ENCODE measurements at places on chromosomes 3 and 15. TPM values are rescaled to one million over a fixed set of nuclear protein-coding genes. Genes with fewer than 3 reads are reported as not detected.

GRCh38 chr3:11195721-11196332, 41.5 kb downstream of the HRH1 start:
- DNase-seq = no peak

GRCh38 chr3:177977381-177978158, 558.7 kb upstream of the KCNMB2 start:
- DNase-seq = no peak

DNA sequence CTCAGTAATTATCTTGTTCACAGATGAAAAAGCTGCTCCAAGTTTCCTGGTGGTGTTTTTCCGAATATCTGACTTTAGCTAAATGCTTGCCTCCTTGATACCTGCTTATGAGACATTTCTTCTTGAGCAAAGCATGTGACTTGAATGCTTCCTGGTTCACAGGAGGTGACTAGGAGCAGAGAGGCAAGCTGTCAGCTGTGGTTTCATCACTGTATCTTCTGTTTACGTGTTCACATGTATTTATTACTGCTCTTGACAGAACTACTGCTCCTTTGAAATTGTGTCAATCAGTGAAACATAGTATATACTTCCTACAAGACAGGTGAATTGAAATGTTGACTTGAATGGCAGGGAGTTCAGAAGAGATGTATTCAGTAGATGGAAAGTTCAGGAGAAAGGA, 8.9 kb upstream of the SPPL2A start:
- no peak for DNase-seq

DNA sequence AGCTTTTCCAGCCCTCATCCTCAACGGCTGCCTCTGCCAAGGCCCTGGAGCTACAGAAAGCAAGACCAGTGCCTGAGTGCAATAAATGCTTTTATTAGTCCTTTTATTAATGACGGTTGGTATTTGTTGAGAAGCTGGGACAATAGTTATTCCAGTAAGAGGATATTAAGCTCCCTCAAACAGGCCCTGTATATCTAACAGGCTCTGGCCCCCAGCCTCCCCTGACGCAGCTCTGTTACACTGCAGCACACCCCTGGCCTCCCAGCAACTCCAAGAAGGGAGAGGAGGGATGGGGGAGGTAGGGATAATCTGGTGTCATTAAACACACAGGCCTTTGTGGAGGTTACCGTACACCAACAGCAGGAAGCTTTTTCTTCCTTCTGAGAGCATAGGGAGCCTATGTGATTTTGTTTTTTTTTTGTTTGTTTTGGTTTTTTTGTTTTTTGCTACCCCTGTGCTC, 30.8 kb upstream of the MAGEF1 start:
- DNase-seq = peak; percentile 12

Gene TNFAIP8L3
- total RNA-seq = 4.3 TPM

Gene HDAC11
- total RNA-seq = 21.7 TPM

DNA sequence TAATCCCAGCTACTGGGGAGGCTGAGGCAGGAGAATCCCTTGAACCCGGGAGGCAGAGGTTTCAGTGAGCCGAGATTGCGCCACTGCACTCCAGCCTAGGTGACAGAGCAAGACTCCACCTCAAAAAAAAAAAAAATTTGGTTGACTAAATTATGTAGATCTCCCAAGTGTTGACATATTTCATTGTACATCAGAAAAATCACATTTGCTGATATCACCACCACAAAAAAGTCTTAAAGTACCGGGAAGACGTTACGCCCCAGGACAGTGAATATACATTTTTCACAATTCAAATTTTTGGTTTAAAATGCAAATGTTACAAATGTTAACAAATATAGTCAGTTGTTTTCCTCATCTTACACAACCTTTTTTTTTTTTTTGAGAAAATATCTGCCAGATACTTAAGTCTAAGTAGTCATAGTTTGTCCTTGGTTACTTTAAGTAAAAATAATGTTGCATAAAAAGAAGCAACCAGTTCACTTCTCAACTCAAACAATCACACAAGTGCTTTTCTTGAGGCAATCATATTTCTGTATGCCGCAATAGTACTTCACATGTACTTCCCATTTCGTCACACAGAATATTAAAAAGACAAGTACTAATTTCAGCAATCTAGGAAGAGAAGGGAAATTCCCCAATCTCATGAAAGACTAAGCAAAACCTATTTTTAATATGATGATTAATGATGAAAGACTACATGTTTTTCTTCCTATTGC, 41.0 kb upstream of the TCF12 start:
- no peak for DNase-seq

DNA sequence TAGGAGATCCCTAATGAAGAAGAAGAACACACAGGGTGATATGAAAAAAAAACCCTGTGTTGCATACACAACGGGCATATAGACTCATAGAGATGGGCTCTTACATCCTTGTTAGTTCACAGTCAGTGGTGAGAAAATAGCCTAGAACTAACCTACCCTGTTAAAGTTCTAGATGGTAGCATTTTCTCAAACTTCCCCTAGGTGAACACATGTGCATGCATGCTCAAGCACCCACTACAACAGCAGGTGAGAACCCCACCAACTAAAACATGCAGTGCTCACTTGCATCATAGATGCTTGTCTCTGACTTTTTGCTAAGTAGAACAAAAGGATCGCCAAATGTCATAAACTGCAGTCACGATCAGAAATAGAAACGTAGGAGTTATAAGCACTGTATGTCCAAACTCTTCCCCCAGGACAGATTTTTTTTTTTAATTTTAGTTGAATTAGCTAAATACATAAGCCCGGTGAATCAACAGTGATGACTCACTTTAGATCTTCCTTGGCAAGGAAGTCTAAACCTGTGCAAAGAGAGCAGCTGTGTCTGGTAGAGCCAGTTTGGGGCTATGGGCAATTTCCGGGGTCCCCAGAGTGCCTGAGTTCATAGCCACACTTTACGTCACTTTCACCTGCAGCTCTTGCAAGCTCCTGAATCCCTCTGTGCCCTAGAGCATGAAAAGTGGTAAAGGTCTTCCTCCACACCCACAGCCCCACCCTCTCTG, 96.2 kb upstream of the SEMA6D start:
- DNase-seq = no peak

- DNase-seq = no peak
Measured at GRCh38 chr3:173823911-173824460, 426.4 kb downstream of the NLGN1 start.

DNA sequence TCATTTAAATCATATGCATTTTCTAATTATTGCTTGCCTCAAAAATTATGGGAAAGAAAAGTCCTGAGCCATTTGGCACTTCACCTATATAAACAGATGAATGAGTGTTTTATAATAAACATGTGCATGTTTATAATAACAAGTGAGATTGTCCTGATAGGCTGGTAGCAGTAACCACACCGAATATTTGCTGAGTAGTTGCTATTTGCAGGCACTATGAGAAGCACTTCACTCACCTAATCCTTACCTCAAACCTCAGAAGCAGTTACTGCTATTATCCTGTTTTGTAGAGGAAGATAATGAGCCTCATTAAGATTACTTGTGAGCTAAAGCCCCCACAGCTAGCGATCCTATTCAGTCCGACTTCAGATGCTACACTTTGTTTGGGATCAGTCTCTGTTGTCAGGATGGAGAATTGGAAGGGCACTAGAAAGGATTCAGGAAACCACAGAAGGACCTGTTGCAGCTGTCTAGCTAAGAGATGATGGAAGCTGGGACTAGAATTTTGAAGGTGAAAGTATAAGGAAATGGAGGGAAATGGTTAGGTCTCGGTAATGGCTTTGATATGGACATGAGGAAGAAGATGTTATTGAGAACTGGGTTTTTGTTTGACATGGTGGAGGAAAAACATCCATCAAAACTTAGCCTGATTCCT, 28.4 kb upstream of the MAGI1 start:
- DNase-seq = no peak

Data from breast epithelium (tissue), 4 donors.